ENCODE measurements at places on chromosomes 3 and 15.

DNA sequence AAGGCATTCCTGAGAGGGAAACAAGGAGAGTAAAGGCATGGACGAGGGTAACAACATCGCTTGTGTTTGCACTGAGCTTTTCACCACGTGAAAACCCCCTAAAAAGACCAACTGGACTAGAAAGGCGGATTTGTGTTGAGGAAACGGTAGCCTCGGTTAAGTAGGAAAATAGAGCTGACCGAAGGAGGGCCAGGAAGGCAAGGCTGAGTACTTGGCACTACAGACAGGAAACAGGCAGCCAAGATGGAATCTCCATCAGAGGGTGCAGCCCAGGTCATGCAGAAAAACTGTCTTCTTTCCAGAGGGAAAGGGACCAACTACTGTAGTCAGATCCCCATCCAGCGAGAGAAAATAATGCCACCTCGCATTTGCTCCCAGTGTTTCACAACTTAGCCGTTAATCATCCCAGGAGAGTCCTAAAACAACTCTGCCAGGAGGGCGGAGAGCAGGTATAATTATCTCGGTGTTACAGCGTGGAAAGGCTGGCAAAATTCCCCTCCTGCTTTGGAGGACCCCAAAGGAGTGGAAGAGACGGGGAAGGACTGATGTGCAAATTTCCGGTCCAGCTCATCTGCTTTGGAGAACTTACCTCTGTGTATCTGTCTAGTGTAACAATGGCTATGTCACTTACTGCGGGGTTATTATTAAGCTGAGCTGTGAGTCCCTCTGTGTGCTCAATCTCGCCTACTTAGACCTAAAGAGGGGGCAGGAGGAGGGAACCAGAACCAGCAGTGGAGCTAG, 77.2 kb downstream of the MYO1E start:
- no peak for DNase-seq

- DNase-seq: no peak
Observed at GRCh38 chr15:41930221-41930866, 36.5 kb upstream of the SPTBN5 start.

DNA sequence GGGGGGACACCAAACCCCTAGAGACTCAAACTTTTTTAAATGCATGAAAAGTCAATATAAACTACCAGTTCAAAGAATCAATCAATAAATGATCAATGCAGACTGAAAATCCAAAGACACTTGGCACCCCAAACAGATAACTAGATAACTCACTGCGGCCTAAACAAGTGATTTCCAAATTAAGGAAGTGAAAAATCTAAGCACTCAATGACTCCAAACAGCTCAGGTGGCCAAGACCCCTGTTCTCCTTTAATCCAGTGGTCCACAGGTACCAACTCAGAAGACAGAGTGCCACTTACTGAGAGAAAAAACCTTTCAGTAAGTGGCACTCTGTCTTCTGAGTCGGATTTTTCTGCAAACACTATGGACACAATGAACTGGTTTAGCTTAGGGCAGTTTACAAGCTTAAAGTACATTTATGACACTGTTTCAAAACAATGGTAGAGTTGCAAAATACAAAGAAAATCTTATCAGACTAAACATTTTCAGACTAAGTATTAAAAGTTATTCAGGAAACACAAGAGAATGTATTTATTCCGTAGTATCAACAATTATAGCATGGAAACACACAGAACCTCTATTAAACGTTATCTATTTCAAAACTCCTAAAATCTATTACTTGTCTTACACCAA, 4.7 kb downstream of the DLG1 start:
- no peak for DNase-seq

DNA sequence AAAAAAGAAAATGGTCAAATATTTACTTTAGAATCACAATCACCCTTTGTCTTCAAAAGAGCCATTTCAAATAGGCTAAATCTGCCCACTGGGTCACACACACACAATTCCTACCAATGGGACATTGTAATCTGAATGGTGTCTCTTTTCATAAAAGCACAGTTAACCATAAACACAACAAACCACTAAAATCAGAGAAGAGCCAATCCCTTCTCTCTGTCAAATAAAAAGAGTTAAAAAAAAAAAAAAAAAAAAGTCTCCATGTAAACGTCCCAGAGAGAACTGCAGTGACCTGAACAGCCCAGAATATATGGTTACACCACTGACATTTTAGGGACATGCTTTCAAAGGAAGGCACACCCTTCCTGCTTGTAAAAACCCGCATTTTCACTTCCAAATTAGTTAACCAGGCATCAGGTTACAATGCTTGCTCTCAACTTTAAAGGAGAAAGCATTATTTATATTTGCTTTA, 63.7 kb downstream of the PRICKLE2 start:
- no peak for DNase-seq

DNA sequence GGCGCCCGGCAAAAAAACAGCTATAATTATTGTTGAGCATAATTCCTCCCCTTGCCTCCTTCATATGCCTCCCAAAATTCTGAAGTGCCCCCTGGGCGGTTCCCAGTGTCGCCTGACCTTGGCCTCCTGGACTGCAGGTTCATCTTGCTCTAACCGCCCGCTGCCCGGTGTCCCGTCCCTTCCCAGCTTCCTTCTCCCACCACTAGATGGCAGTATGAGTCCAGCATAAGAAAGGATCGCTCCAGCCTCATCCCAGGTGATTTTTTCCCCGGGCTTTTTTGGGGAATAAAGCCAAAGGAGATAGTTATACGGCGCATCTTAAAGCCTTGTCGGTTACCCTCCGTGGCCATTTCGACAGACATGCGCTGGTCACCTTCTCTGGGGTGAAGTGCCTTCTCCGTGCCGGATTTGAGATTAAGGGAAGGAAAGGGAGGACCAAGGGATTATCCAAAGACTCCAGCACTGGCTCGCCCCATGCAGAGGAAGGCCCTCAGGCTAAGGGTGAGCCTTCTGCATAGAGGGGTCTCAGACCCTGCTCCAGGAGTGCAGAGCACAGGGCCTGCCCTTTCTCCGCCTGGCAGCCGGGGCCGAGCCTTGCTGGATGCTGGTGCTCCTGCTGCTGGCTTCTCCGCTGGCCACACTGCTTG, 45.8 kb upstream of the TRA2B start:
- DNase-seq: peak; percentile 85

GRCh38 chr3:100100425-100100824, 13.9 kb downstream of the FILIP1L start:
- DNase-seq: no peak

- DNase-seq: no peak
Observed at GRCh38 chr3:188734395-188734794, 437.4 kb upstream of the TPRG1 start.

GRCh38 chr3:157077565-157077991, 82.4 kb downstream of the CCNL1 start:
- peak; percentile 40 for DNase-seq

DNA sequence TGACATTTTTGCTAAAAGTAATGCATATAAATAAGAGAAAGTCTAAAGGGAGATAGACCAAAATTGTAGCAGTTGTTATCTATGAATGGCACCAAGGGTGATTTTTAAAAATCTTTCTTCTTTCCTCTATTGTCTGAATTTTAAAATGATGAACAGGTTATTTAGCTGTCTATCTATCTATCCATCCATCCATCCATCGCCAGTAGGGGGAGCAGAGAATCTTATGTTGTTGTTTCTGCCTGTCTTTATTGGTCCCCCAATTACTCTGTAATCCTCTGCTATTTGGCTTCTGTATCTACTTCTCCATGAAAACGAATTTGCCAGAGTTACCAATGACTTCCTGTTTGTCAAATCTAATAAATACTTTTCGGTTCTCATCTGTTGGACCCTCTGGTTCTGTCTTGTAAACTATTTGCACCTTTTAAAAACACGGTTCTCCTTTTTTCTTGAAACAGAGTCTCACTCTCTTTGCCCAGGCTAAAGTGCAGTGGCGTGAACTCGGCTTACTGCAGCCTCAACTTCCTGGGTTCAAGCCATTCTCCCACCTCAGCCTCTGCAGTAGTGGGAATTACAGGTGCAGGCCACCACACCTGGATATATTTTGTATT, 86.0 kb downstream of the ECT2 start:
- DNase-seq: no peak

DNA sequence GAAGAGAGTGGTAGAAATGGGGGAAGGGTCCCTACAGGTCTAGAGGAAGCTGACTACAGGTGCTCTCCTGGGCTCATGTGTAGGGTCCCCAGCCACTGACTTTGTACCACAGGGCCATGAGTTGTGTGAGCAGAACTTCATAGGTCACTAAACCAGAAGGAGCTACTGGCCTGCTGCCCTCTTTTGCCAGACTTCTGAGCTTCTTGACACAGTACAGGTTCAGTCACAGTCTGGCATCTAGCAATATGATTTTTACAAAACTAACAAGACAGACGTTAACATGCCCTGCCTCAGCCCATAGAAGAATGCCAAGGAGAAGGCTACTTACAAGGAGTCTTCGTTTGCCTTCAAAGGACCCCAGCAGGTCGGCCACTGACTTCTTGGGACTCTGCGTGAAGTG, 3.2 kb downstream of the CCDC80 start:
- no peak for DNase-seq

- no peak for DNase-seq
Observed at GRCh38 chr15:61327019-61327631, 98.0 kb upstream of the RORA start.

DNA sequence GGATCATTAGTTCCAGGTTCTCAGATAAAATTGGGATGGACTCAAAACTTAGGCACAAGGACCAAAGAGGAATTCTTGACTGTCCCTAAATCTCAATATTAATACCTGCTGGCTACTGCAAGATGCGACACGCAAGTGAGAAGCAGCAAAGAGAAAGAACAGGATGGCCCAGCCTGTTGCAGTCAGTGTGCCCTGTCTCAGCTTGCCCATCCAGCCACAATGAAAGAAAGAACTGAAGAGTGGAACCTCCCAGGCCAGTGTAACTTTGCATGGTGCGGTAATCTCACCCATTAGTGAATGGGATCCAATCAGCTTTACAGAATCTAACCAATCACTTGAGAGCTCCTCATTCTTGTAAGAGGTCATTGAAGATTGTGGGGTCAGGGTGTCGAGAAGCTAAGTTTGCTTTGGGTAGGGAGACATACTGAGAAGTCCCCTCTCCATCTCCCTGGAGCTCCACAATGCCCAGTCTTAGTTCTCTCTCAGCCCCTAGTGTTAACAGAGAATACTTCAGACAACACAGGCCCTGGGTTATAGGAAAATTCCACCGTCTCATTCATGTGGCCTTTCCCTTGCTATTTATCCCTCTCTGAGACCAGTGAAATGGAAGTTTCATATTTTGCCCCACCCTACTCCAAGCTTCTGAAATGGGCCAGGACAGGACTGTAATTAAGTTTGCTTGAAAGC, 3.2 kb upstream of the SLC9A9 start:
- DNase-seq: no peak

DNA sequence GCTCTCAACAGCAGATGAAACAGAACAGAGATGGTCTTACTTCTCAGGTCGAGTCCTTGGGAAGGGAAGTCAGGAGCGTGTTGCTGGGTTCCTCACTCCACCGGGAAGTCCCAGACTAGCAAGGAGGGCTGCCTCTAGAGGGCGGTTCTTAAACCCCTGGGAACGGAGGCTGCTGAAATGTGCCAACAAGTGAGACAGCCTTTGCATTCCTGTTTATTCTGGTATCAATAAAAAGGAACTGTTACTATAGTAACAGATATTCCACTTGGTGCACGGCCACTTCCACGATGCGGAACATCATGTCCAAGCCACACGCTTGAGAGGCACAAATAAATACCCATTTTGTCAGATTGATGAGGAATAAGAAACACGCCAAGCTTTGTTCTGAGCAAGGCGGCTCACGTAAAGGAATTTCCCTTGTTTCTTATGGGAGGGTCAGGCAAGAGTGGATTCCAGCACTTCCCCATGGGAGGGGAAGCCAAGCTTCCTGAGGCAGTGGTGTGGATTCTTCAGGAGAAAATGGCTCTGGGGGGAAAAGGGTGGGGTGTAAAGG, at the start of gene FAM107A:
Gene FAM107A (minus strand): TSS at position 123 of the 553 bp plus-strand sequence. CDS start 7,531 bp downstream, outside the sequence.
- DNase-seq: no peak

DNA sequence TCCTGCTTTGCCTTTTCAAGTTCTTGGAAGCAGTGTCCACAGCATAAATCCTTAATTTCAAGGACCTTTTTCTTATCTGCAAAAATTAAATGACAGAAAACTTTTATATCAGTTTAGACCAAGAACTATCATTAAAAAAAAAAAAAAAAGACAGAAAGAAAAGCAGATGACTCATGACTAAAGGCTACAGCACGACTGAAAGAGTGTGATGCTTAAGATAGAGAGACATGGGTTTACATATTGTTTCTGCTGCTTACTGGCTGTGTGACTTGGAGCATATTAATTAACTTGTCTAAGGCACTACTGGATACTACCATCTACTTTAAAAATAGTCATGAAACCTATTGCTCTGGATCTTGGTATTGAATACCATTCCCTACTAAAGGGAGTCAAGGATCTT, 62.3 kb downstream of the CEP152 start:
- DNase-seq: no peak

GRCh38 chr15:52406601-52407000, 111.0 kb upstream of the MYO5C start:
- no peak for DNase-seq

DNA sequence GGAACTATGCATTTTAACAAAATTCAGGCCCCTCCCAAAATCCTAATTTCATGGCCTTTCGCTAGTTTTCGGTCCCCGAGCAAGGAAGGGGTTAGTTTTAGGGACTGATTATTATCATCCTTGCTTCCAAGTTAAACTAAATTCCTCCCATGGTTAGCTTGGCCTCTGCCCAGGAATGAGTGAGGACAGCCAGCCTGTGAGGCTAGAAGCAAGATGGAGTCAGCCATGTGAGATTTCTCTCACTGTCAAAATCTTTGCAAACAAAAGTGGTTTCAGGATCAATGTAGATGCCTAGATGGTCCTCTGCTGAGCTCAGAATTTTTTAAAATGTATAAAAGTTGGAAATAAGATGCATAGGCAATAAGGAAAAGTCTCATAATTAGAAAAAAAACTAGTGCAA, 208.9 kb downstream of the RSL24D1 start:
- no peak for DNase-seq

DNA sequence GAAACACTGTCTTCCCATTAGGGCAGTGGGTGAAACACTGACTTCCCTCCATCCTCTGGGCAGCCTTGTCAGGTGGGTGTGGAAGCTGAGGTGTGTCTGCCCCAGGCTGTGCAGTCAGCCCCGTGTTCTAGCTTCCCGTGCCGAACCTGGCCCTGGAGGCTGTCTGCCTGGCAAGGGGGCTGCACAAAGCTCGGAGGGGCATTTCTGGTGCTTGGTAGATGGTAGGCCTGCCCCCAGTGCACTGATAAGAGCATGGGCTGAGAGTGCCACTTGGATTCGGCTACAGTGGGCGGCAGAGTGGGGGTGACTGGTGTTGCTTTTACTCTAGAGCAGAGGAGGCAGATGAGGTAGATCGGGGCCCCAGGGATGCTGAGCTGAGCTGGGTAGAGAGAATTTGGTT, 21.3 kb downstream of the IGF1R start:
- no peak for DNase-seq

GRCh38 chr3:160486459-160486869, 36.9 kb upstream of the TRIM59 start:
- no peak for DNase-seq

- DNase-seq: no peak
Observed at GRCh38 chr3:69825446-69825845, 86.2 kb downstream of the MITF start.

DNA sequence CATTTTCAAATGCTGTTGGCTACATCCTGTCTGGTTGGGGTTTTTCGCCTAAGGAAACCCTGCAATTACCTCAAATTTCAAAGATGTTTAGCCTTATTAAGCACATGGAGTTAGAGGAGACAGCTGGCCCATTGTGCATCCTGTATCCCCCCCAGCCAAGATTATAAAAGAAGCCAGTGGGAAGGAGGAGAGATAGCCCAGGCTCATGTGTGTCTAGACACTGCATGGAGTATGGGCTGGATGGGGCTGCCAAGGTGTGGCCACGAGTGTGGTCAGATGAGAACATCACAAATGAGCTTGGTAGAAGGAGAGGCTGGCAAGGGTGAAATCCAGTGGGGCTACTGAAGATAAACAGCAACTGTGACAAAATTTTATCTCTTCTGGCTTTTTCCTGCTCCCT, 270.0 kb upstream of the TBC1D5 start:
- no peak for DNase-seq
